ENCODE measurements at places on chromosomes 3 and 15.

DNA sequence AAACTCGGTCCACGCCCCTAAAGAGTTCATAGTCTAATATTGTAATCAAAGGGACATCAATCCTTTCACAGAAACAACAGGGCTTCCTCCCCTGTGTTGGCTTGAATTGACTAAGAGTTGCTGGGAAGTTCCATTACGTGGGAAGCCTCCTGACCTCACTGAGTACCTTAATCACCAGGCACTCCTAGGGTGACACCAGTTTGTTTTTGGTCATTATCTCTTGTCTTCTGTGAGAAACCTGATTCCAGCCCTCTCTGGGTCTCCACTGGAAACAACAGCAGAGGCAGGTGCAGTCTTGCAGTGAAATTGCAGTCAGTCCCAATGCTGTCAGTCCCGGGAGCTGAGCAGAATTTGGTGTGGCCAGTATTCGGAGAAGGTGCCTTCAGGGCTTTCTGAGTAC is 55.4 kb downstream of the BOC start:
- no peak for DNase-seq

DNA sequence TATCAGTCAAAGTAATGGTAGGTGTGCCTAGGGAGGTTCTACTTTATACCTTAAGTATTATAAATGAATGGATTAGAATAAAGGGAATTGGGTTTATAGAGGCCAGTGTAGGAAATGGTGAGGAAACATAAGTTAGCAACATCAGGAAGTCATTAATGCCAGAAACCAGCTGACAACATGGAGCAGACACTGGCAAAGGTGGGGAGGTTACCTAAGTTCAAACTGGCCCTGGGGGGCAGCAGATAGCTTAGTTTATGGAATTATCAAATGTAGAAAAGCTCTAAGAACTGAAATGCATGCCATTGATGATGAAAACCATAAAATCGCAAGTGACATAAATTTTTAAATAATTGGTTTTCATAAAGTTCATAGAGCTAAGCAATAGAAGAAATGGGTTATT is 498.6 kb downstream of the NAALADL2 start:
- no peak for DNase-seq

DNA sequence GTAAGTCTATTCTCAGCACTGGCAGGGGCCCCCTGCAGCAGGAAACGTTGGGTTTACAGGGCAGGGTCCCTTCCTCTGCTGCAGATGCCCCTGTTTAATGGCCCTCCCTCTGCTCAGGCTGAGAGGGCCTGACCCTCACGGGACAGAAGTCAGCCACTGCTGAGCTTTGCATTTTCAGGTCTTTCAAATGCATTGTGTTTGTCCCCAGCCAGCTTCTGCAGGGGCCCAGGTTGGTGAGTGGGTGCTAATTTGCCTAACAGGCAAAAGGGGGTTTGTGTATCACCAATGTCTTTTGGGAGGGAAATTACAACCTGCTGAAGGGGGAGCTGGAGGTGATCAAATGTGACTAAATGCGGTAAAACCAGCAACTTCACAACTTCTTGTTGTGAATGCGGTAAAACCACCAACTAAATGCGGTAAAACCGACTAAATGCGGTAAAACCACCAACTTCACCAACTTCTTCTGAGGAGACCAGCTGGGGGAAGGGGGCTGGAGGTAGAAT is 44.8 kb upstream of the UBE2E1 start:
- DNase-seq = no peak

DNA sequence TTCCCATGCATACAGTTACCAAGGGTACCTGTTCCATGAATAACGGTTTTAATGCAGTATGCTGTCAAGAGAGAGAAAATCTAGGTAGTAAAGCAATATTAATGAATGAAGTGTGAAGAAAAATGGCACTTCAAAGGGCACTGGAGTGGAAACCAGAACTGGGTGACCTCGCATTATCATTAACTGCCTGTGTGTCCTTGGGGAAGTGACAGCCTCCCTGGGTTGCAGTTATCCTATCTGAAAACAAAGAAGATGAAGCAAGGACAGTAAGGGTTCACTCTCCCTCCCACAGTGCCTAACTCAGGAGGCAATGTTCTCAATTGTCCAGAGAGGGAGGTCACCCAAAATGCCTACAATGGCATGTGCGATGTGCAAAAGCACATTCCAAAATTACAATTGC is 15.1 kb downstream of the MTHFS start:
- no peak for DNase-seq

- no peak for DNase-seq
Measured at GRCh38 chr3:159865041-159865579, 123.5 kb upstream of the IL12A start.

DNA sequence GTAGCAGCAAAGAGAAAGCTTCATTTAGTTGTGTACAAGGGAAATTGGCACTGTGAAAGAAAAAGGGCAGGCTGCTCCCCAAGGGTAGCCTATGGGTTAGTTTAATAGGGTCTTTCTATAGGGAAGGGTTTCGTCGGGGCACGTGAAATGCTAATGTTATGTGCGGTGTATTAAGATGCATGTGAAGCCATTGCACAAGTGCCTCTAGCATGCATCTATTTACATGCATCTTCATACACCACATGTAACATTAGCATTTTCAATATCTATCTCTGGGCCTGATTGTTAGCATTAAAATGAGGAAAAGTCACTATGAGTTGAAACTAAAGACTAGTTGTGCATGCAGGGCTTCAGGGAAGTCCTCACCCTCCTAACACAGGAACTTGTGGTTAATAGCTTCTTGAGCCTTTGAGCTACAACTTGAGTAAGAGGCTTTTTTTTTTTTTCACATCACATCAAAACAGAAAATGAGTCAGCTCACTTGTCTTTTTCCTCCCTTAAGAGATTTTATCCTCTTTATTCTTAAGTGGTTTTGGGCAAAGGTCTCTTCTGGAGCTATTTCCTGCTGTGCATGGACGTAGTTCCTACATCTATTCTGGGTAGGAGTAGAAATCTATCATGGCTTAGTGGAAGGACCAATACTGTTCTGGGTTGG is 613.4 kb downstream of the ZPLD1 start:
- no peak for DNase-seq

GRCh38 chr15:57686657-57687056 is 19.9 kb upstream of the POLR2M start:
- DNase-seq = no peak

- DNase-seq = no peak
Measured at GRCh38 chr3:169131690-169132464, 531.6 kb downstream of the MECOM start.

DNA sequence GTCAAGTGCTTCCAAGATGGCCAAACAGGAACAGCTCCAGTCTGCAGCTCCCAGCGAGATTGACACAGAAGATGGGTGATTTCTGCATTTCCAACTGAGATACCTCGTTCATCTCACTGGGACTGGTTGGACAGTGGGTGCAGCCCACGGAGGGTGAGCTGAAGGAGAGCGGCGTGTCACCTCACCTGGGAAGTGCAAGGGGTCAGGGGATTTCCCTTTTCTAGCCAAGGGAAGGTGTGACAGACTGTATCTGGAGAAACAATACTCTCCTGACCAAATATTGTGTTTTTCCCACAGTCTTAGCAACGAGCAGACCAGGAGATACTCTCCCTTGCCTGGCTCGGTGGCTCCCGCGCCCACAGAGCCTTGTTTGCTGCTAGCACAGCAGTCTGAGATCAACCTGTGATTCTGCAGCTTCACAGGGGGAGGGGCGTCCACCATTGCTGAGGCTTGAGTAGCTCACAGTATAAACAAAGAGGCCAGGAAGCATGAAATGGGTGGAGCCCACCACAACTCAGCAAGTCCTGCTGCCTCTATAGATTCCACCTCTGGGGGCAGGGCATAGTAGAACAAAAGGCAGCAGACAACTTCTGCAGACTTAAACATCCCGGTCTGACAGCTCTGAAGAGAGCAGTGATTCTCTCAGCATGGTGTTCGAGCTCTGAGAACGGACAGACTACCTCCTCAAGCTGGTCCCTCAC is 293.5 kb upstream of the SUCLG2 start:
- DNase-seq = no peak

DNA sequence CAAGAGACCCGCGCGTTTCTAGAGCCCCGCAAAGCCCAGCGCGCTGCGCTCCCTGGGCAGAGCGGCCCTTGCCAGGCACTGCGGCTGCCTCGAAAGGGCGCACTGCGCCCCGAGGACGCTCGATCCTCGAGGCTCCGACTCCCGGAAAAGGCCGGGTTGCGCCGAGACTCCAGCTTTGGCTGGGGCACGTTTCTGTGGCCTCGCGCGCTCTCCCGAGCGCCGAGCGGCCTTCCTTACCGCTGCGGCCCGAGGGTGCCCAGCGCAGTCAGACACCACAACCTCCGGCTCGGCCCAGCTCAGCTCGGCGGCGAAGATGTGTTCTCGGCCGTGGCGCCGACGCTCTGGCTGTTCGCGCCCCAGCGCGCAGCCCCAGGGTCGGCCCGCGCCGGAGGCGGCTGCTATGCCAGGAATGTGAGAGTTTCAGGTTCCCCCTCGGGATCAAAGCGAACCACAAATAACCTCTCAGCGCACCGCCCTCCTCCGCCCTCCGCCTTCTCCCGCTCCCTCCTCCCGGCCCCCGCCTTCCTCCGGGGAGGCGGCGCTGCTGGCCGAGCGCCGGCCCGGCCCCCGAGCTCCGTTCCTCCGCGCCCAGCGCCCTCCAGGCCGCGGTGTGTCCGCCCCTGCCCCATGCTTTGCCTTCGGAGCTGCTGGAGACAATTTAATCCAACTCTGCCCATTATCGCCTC is at the start of gene AMOTL2:
Gene AMOTL2 (minus strand): TSS at position 343 of the 686 bp plus-strand sequence. CDS start 3,014 bp downstream, outside the sequence.
- peak; percentile 64 for DNase-seq

DNA sequence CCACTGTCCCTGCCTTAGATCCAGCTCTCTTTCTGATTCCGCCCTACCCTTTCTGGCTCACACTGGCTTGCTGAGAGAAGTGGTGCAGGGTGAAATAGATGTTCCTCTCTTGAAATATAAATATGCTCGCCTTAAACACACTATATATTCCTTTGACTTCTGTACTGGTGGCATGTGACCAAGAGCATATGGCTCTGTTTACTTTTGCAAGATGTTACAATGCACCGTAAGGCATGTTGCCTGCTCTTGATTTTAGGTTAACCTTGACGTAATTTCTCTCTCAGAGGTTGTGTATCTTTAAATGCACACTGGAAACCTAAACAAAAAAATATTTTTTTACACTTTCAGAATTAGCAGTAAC is 749 bp downstream of the RSRC1 start:
- DNase-seq = no peak

DNA sequence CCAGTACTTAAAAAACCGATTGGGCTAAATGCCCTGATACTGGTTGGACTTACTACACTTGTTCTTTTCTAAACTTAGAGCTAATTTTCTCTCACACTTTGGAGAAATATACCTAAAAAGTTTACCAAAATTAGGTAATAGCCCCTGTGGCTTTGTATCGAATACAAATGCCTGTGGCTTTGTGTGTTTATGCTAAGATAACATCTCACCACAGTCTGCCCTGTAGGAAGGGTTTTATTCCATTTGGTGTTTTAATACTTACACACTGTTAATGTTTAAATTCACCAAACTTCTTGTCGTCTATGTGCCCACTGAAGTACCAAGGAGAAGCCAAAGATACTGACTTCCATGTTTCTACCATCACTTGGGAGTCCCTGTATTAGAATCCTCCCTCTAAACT is 66.4 kb downstream of the BCHE start:
- no peak for DNase-seq

GRCh38 chr3:5079761-5080160 is 42.3 kb upstream of the ARL8B start:
- DNase-seq = no peak

GRCh38 chr3:139357899-139358298 is 14.1 kb downstream of the MRPS22 start:
- peak; percentile 12 for DNase-seq
